Heart right ventricle (tissue), 16 donors: ENCODE measurements at places on chromosomes 11 and 22. TPM values are rescaled to one million over a fixed set of nuclear protein-coding genes. Genes with fewer than 3 reads are reported as not detected.

GRCh38 chr11:6402561-6402981 lies 12.3 kb downstream of the SMPD1 start:
- no peak overlapping the region for H3K27ac ChIP-seq
- H3K27me3 ChIP-seq: no peaks in the 10 kb centered on the region
- no peaks in the 10 kb centered on the region for H3K36me3 ChIP-seq
- H3K4me1 ChIP-seq: peaks cover 16% of the 10 kb centered on the region

DNA sequence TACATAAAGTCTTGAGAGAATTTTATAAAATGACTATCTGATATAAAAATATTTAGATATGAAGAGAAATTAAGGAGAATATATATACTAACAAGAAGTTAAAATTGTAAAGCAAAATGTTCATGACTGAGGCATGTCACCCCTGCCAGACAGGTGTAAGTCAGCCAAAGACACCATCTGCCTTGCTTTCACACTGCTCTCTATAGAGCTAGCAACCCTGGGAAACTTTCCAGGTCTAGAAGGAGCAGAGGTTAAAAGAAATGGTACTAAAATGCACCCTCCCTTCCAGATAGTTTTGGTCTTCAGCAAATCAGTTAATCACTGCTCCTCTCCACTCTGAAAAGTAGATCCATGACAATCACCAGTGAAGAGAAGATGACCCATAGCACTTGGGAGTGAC lies 16.5 kb downstream of the PPP2R1B start:
- H3K27me3 ChIP-seq: no peaks in the 10 kb centered on the region
- no peak overlapping the region for H3K4me3 ChIP-seq
- H3K27ac ChIP-seq: no peak overlapping the region
- DNase-seq: no peak
- H3K4me1 ChIP-seq: peaks cover 7% of the 10 kb centered on the region
- H3K36me3 ChIP-seq: peaks cover 74% of the 10 kb centered on the region

DNA sequence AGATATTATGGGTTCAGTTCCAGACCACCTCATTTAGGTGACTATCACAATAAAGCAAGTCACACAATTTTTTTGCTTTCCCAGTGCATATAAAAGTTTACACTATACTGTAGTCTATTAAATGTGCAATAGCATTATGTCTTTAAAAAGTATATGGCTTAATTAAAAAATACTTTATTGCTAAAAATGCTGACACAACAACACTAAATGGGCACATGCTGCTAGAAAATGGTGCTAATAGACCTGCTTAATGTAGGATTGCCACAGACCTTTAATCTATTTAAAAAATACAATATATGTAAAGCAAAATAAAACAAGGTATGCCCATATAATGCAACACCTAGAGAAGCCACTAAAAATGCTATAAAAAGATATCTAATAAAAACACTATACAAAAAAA lies 27.1 kb upstream of the OR5AK2 start:
- H3K4me3 ChIP-seq: no peak overlapping the region
- DNase-seq: no peak
- H3K4me1 ChIP-seq: no peaks in the 10 kb centered on the region
- no peaks in the 10 kb centered on the region for H3K27me3 ChIP-seq
- H3K36me3 ChIP-seq: no peaks in the 10 kb centered on the region
- no peak overlapping the region for H3K27ac ChIP-seq

LGALS1 gene
- total RNA-seq: 817 TPM

- DNase-seq: no peak
- H3K4me3 ChIP-seq: peak overlapping the region; percentile 58
- no peaks in the 10 kb centered on the region for H3K27me3 ChIP-seq
- peaks cover 13% of the 10 kb centered on the region for H3K4me1 ChIP-seq
- H3K36me3 ChIP-seq: no peaks in the 10 kb centered on the region
Observed at GRCh38 chr11:19777039-19777376, 64.4 kb downstream of the NAV2 start.

DNA sequence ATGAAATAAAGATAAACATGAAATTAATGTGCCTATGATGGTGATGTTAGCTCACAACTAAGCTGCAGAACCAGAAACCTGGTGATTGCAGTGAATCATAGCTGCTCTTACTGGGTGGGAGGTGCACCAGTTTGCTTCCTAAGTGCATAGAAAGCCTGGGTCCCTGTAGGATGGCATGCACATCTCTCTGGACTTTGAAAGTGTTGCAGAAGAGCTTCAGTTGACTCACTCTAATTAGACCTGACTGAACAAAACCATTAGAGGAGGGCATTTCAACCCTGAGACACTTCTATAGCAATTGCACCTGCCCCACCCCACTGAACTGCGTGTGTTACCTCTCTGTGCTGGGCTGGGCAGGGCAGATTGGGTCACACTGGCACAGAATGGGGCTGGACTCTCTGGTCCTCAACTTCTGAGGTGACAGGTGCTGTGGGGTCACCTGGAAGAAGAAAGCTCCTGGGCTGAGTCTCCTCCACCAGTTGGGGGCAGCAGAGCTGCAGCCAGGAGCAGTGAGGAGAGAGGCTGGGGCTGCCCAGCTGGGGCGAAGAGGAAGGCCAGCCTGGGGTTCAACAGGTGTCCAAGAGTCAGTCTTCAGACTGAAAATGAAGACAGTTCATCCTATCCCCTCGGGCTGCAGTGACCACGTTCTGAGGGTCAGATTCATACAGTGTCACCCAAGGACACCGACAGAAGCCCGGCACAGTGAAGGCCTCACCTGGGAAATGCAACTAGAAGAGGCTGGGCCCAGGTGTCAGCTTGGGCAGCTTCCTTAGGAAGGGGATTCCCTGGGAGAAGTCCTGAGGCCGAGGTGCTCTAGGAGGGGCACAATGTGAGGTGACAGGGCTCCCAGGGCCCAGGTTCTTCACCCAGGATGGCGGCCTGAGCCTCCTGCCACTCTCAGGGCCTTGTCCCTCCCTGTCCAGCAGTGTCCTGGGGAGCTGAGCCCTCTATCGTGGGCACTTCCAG lies 58.1 kb downstream of the GGTLC2 start:
- no peak overlapping the region for H3K27ac ChIP-seq
- no peaks in the 10 kb centered on the region for H3K4me1 ChIP-seq
- no peaks in the 10 kb centered on the region for H3K27me3 ChIP-seq
- no peak for DNase-seq
- no peak overlapping the region for H3K4me3 ChIP-seq
- no peaks in the 10 kb centered on the region for H3K36me3 ChIP-seq

CD3D gene
- total RNA-seq: not detected

MS4A6E gene
- not detected for total RNA-seq

OR8D4 gene
- not detected for total RNA-seq

DNA sequence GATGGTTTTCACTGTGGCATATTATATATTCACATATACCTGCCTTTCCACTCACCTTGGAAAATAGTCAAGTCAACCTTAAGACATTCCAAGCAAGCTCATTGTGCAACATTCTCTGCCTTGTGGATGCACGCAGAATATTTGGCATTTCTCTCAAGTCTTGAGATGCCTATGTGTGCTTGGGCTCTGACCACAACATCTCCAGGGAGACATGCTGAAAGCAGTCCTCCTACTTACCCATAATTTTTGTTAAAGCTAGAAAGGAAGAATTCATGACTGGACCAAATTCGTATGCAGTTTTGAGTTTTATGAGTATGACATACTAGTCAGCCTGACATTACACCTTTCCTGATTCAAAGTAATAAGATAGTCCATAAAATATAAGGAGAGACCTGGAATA lies 684.0 kb downstream of the OPCML start:
- no peaks in the 10 kb centered on the region for H3K4me1 ChIP-seq
- no peak overlapping the region for H3K27ac ChIP-seq
- H3K27me3 ChIP-seq: no peaks in the 10 kb centered on the region
- no peak overlapping the region for H3K4me3 ChIP-seq
- no peak for DNase-seq
- H3K36me3 ChIP-seq: no peaks in the 10 kb centered on the region

CD3G gene
- not detected for total RNA-seq

UBQLNL gene
- total RNA-seq: not detected

- H3K4me1 ChIP-seq: peaks cover 12% of the 10 kb centered on the region
- H3K27ac ChIP-seq: peak overlapping the region; percentile 45
- no peak for DNase-seq
Observed at GRCh38 chr22:26592421-26592891, 2.5 kb upstream of the TPST2 start.

GRCh38 chr22:33542153-33542552 lies 378.1 kb downstream of the LARGE1 start:
- DNase-seq: no peak
- no peaks in the 10 kb centered on the region for H3K36me3 ChIP-seq
- H3K4me3 ChIP-seq: no peak overlapping the region
- H3K4me1 ChIP-seq: peaks cover 56% of the 10 kb centered on the region
- H3K27ac ChIP-seq: no peak overlapping the region
- H3K27me3 ChIP-seq: no peaks in the 10 kb centered on the region

GRCh38 chr11:66278363-66279091 lies 552 bp downstream of the CNIH2 start:
- H3K4me1 ChIP-seq: peaks cover 18% of the 10 kb centered on the region
- H3K27me3 ChIP-seq: no peaks in the 10 kb centered on the region
- no peak overlapping the region for H3K4me3 ChIP-seq
- DNase-seq: no peak

FOLR3 gene
- total RNA-seq: not detected

APOA1 gene
- total RNA-seq: 3.8 TPM

DNA sequence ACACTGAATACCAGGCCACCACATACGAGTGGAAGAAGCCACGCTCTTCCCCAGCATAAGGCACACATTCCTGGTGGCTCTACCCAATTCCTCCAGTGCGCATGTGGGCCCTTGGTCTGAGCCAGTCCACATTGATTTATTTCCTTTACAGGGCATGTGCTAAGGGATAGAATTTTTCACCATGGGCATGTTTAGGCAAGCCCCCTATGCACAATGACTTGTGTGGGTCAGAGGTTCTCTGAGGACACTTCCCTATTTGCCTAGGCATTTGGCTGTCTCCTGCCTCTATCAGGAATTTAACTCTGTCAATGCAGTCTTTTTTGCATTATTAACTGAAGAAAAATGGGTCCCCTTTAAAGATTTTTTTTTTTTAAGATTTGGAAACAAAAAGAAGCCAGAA lies 718.1 kb downstream of the NTM start:
- no peaks in the 10 kb centered on the region for H3K4me1 ChIP-seq
- H3K27ac ChIP-seq: no peak overlapping the region
- H3K27me3 ChIP-seq: no peaks in the 10 kb centered on the region
- no peak overlapping the region for H3K4me3 ChIP-seq
- H3K36me3 ChIP-seq: no peaks in the 10 kb centered on the region

PTGDR2 gene
- total RNA-seq: 1.0 TPM

SMC1B gene
- not detected for total RNA-seq

- no peak for DNase-seq
- peaks cover 3% of the 10 kb centered on the region for H3K4me1 ChIP-seq
- H3K27ac ChIP-seq: no peak overlapping the region
- peaks cover 6% of the 10 kb centered on the region for H3K36me3 ChIP-seq
Observed at GRCh38 chr11:19979519-19979845, 180.8 kb downstream of the DBX1 start.

MRGPRX3 gene
- total RNA-seq: not detected

- no peaks in the 10 kb centered on the region for H3K36me3 ChIP-seq
- DNase-seq: no peak
- H3K4me3 ChIP-seq: no peak overlapping the region
- H3K4me1 ChIP-seq: no peaks in the 10 kb centered on the region
Observed at GRCh38 chr11:117766026-117766425, 31.0 kb downstream of the DSCAML1 start.

SYT8 gene
- not detected for total RNA-seq

DNA sequence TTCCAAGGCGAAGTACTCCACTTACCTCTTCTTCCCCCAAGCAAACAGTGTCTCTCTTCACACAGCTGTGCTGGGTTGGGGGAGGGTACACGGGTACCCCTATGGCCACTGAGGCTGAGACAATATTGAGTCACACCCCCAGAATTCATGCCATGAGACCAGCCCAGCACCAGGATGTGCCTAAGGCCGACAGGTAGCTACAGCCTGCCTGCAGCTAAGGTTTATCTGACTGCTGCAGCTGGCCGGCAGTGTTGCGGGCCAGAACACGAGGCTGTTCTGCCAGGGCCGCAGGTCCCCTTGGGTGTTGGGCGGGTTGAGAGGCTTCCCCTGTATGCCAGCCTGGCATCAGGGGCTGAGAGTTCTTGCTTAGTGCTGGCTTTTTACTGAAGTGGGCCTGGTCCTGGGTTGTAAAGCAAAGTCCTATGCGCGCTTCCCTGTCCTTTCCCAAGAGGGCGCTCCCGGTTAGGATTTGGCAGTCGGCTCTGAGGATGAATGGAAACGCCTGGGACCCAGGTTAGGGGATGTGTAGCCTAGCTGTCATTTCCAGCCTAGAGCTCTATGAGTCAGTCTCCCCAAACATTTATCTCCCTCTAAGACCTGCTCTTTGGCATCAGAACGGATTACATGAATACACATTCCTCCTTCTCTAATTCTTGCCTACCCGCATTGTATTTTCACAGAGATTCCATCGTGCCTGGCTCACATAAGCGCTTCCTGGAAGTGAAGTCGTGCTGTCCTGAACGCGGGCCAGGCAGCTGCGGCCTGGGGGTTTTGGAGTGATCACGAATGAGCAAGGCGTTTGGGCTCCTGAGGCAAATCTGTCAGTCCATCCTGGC lies 7.1 kb downstream of the USP18 start:
- DNase-seq: peak; percentile 72
- no peaks in the 10 kb centered on the region for H3K27me3 ChIP-seq
- no peaks in the 10 kb centered on the region for H3K36me3 ChIP-seq
- no peak overlapping the region for H3K4me3 ChIP-seq
- H3K4me1 ChIP-seq: peaks cover 11% of the 10 kb centered on the region

- no peak overlapping the region for H3K27ac ChIP-seq
- no peak overlapping the region for H3K4me3 ChIP-seq
- H3K27me3 ChIP-seq: no peaks in the 10 kb centered on the region
- H3K4me1 ChIP-seq: peaks cover 49% of the 10 kb centered on the region
Observed at GRCh38 chr11:74778581-74778980, 29.9 kb downstream of the RNF169 start.

DNA sequence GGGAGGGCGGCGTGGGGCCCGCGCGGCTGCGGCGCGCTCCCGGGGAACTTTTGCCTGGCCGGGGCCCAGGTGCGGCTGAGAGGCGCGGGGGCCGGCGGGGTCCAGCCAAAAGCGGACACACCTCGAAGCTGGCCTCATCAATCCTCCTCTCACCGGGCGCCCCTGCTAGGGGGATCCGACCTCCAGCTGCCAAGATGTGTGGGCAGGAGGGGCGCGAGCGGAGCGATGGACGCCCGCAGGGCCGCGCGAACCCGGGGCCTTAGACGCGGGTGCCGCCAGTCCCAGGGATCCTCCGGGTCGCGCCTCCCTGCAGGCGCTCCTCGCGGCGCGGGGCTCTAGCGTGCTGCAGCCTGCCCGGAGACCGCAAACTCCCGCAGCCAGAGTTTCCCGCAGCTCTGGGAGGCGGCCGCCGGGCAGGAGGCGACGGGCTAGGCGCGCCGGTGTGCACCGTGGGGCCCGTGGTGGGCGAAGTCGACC lies 785 bp downstream of the IGSF9B start:
- no peaks in the 10 kb centered on the region for H3K36me3 ChIP-seq
- peaks cover 19% of the 10 kb centered on the region for H3K27me3 ChIP-seq
- H3K27ac ChIP-seq: peak overlapping the region; percentile 92
- no peak for DNase-seq

DNA sequence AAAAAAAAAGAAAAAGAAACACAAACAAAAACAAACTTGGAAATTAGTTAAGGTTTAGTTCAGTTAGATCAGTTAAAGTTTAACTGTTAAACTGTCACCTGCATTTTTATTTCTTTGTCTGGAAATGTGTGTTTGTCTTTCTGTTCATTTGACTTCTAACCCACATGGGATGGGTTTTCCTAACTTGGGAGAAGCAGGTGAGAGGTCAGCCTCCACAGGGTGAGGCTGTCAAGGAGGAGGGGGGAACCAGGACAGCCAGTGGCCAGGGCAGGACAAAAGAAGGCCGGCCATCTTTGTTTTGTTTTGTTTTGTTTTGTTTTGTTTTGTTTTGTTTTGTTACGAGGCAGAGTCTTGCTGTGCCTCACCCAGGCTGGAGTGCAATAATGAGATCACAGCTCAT lies 13.4 kb upstream of the GCAT start:
- DNase-seq: no peak
- no peaks in the 10 kb centered on the region for H3K36me3 ChIP-seq
- no peak overlapping the region for H3K27ac ChIP-seq
- no peaks in the 10 kb centered on the region for H3K4me1 ChIP-seq
- H3K4me3 ChIP-seq: no peak overlapping the region
